Kidney epithelial cell (primary cell): ENCODE measurements at places on chromosomes 6 and 20.

DNA sequence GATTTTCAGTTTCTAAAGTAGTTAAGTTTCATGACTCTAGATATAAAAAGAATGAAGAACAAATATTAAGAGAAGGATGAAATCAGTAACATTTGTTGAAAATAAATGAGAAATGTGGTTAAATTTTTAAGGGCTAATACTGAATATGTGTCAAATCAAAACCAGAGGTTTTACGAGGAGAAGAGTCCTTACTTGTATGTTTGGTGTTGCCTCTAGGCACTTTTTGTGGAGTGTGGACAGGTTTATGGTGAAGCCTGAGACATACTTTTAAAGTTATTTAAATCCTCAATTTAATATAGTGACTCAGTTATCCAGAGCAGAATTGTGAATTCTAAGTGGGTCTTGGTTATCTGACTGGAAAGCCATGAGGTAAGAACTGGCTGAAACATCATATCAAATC is 68.7 kb downstream of the COL19A1 start:
- DNase-seq: no peak

GRCh38 chr20:24574307-24574706 is 104.9 kb downstream of the SYNDIG1 start:
- DNase-seq: no peak

DNA sequence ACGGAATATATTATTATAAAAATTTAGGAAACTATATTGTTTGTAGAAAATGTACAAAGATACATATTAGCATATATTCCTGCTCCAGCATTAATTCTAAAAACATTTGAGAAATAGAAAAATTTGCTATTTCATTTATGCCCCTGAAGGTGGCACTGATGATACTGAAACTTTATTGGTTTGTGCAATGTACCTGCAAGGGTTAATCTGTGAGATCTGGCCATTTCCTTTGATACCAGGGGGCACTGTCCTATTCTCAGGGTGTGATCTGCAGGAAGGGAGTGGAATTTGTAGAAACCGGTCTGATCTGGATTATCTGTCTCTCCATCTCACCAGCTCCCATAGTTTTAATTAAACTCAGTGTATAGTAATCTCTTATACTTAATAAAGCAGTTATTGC is 625.1 kb upstream of the IMPG1 start:
- no peak for DNase-seq

GRCh38 chr6:166438211-166438861 is 55.6 kb upstream of the MPC1 start:
- DNase-seq: no peak

GRCh38 chr20:25090492-25091429 is 8.8 kb upstream of the VSX1 start:
- DNase-seq: no peak

DNA sequence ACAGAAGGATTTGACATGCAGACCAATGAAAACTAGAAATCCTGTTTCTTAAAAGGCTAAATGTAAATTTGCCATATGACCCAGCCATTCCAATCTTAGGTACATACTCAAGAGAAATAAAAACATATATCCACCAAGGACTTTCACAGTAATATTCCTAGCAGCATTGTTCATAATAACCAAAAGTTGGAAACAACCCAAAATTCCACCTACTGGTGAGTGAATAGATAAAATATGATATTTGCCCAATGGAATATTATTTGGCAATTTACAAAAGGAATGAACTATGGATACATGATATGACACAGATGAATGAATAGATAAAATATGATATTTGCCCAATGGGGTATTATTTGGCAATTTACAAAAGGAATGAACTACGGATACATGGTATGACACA is 22.7 kb downstream of the MTCL3 start:
- DNase-seq: no peak

GRCh38 chr6:55705451-55706440 is 126.8 kb upstream of the HMGCLL1 start:
- DNase-seq: no peak

DNA sequence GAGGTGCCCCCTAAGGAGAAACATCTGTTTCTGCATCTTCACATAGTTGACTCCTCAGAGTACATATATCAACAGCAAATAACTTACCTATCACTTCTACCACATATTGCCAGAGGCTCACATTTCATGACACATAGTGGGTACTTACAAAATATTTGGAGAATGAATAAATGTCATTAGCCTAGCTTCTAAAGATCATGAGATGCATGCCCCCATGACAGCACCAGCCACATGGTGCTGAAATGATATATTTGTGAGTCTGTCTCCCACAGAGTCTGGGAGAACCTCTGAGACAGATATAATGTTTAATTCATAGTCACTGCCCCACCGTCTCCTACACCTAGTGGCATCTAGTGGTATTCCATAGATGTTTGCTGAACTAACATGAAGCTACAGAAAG is 555.6 kb downstream of the KIF16B start:
- no peak for DNase-seq

DNA sequence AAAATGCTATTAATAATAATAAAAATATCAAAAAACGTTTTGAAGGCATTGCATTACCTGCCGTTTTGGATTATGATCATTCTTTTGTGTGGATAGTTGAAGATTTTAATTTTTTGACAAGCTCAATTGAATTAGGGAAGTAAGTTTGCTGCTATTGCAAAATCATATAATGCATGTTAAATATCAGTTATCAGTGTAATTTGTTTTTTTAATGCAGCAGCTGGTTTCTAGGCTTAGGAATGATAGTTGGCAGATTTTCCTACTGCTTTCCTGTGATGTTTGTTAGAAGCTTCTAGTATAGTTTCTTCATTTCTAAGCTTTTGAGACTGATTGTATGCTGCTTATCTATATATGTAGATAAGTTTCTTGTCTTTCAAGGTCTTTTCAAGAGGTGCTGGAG is 99.0 kb downstream of the JARID2 start:
- no peak for DNase-seq

- no peak for DNase-seq
These were observed 2.2 kb upstream of the KIF25 start for GRCh38 chr6:167995302-167995701.

DNA sequence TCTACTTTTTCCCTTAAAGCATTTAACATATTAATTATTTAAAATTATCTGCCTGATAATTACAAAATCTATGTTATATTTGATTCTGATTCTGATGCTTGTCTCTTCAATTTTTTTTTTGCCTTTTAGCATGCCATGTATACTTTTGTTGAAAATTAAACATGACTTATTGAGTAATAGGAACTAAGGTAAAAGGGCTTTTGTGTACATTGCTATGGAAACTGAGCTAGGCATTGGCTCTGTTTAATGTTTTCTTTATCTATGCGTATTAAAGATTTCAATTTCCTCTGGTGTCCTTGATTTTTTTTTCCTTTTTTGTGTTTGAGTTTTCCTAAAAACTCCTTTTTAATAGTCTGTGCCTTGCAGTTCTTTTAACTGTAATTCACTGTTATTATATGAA is 805.2 kb downstream of the DHX35 start:
- DNase-seq: no peak

DNA sequence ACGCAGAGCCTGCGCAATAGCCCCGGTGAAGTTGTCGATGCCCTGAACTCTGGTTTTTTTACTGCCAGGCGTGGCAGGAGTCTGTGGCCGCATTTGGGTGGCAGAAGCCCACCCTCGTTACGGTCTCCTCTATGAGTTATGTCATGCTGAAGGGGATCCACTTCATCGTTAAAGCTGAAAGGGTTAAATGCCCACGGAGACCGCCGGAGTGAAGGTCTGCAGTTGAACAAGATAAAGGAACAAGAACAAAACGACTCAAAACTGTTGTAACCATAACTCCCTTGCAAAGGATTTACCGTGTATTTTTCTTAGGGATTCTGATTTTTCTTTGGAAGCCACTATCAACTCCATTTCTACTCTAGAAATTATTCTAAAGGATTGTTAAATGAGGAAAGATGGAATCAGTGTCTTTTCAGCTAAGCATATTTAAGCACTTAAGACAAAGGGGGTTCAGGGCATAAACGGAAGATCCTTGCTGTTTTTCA is 501 bp upstream of the ELOVL5 start:
- no peak for DNase-seq

DNA sequence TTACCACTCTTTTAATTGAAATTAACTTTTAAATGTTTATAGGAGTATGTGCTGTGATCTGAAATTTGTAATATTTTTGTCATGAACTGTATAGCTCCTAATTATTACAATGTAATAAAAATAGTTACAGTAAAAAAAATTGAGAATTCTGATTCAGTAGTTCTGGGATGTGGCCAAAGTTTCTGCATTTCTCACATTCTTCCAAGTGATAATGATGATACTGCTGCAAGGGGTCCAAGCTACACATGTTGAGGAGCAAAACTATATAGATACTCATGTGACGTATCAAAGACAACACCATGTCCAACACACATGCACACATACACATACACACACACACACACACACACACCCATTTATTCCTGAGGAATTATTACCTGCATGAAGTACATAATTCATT is 71.0 kb upstream of the FAM83B start:
- no peak for DNase-seq

DNA sequence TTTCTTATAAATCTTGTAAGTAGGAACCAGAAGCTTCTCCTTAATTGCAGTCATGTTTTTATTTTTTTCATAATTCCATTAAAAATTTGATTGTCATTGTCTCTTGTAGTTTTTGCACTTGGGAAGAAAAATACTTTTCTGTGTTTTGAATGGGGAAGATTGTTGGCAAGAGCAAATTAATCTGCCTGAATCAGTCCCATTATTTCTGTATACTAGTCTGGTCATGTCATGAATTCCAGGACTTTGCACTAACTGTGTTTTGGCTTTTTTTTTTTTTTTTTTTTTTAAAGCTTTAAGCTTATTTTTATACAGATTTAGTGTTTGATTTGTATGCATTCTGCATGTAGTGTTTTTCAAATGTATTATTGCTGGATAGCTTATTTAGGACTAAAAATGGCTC is 47.6 kb downstream of the RALGAPB start:
- DNase-seq: no peak

- no peak for DNase-seq
These were observed 162.0 kb upstream of the STMND1 start for GRCh38 chr6:16939839-16940238.

DNA sequence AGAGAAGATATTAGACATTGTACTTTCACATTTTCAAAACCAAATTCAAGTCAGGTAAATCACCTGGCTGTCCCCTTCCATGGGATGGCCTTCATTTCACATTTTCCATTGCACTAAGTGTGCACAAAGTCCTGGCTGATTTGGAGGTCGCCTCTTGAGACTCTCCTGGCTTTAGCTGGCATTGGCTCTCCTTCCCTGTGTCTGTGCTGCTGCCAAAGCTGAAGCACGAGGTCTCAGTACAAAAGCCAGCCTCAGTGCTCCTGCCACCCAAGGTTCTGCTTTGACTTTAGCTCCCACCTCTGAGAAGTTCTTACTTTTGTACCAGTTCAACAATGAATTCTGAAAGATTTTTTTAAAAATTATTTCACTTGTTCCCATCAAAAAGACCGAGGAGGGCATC is 289.2 kb upstream of the CNR1 start:
- no peak for DNase-seq

DNA sequence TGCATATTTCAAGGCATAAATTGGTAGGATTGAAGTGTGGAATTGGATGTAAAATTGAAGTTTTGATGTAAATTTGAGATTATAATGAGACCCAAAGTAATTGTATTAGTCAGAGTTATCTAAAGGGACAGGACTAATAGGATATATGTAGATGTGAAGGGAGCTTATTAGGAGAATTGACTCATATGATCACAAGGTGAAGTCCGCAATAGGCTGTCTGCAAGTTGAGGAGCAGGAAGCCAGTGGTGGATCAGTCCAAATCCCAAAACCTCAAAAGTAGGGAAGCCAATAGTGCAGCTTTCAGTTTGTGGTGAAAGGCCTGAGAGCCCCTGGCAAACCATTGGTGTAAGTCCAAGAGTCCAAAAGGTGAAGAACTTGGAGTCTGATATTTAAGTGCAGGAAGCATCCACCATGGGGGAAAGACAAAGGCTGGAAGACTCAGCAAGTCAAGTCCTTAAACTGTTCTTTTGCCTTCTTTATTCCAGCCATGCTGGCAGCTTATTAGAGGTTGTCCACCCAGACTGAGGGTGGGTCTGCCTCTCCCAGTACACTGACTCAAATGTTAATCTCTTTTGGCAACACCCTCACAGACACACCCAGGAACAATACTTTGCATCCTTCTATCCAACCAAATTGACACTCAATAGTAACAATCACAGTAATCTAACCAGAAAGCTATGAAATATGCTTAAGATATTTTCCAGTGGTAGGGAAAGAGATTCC is 442.6 kb upstream of the PTCHD4 start:
- DNase-seq: no peak

- no peak for DNase-seq
These were observed 24.4 kb downstream of the SERAC1 start for GRCh38 chr6:158143700-158144099.

DNA sequence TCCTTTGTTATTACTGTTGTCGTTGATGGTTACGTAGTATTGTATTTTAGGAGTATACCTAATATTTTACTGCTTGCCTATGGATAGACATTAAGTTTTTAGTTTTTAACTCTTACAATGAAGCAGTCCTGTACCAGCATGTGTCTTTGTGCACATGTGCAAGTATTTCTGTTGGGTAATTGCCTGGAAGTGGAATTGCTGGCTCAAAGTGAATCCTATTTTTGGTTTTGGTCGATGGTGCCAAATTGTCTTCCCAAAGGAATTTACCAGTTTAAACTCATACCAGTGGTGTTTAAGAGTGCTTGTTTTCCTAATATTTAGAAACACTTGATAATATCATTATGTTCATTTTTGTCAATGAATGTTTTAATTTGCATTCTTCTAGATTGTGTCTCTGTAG is 75.5 kb downstream of the ANKS1A start:
- DNase-seq: no peak

DNA sequence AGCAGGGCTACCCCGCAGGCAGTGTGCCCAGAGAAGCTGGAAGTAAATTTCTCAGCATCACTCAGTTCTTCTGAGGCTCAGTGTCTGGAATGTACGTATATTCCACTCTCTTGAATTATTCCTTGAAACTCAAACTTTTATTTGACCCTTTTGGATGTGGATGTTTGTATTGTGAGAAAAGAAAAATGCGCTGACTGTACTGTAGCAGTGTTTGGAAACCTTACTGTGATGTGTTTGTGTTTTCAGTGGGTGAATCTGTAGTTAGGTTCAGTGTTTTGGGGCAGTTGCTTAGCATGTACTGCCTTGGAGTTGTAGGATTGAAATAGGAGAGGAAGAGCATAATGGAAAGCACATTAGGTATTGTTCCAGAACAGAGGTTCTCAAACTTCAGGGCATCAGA is 13.5 kb downstream of the TIAM2 start:
- DNase-seq: no peak

DNA sequence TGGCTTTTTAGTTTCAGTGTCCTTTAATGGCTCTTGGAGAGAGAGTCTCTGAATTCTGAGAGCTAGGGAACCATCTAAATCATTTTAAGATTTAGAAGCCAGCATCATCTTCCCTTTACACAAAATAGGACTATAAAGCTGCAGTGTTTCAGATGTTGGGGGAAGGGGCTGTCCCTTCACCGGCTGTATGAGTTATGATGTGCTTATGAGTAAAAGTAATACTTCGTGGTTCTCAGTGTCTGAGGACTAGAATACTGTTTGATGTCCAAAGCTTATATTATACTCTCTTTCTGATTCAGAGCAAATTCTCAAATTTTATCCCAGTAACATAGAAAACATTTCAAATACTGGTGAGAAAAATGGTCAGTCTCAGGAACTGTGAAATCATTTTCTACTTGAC is 63.5 kb upstream of the FAM8A1 start:
- no peak for DNase-seq

GRCh38 chr6:154909821-154910220 is 85.3 kb upstream of the TIAM2 start:
- DNase-seq: no peak

GRCh38 chr6:147132889-147133288 is 71.3 kb upstream of the STXBP5 start:
- DNase-seq: no peak

GRCh38 chr6:38187811-38188590 is 368.5 kb downstream of the ZFAND3 start:
- no peak for DNase-seq
